T follicular helper cell (primary cell): ENCODE measurements at places on chromosomes 3 and 15.

GRCh38 chr3:110495201-110495927, 576.3 kb upstream of the NECTIN3 start:
- no peak for DNase-seq

GRCh38 chr3:102265720-102266119, 169.1 kb upstream of the ZPLD1 start:
- no peak for DNase-seq

- DNase-seq, result peak; percentile 61
Observed at GRCh38 chr15:38683382-38684242, 119.0 kb upstream of the RASGRP1 start.

DNA sequence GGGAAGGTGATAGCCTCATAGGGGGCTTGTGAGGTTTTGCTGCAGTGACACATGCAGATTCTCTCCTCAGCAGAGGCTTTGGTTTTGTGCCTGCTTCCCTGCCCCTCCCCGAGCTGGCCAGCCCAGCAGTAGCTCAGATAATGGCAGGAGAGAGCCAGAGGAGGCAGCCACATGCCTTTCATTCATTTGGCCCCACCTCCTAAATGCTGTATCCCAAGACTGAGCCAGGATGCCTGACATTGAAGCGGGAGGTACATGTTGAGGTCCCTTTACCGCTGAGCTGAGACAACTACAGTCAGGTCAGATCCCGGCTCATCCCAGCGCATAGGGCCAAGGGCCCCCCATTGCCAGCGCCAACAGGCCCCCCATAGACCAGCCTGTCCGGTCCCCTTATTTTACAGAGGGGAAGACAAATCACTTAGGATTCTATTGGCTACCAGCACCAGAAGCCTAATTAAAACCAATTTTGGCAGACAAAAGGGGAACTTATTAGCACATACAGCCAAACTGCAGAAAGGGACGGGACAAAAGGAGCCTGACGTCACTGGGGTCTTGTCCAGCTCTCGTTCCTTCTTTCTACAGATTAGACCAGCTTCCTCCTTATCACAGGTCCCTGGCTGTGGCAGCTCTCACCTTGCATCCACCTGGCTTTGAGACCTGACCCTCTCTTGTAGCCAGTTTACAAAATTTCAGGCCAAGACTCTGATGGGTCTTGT, 12.1 kb upstream of the POLG start:
- no peak for DNase-seq

GRCh38 chr15:55343168-55343567, 24.1 kb downstream of the PIGB start:
- DNase-seq, result no peak

- no peak for DNase-seq
Observed at GRCh38 chr15:78541744-78542034, 1.4 kb downstream of the PSMA4 start.

- DNase-seq, result no peak
Observed at GRCh38 chr3:53970661-53971060, 79.0 kb upstream of the SELENOK start.

DNA sequence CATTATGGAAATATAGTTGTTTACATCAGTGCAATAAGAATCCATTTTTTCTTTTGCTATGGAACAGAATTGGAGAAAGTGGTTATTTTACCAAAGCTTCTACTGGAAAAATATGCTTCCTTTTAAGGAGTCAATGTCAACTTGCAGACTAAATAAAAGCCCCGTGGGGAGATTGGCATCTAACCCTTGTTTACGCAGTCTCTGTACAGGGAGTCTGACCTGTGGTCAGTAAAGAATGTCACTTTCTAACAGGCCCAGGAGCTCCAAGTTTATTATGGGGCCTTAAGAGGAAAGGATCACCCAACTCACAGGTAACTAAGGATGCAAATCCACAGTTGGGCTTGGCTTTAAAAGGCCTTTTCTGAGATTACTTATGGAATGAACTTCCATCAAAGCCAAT, 1751.2 kb downstream of the SI start:
- no peak for DNase-seq

- DNase-seq, result no peak
Observed at GRCh38 chr15:85443046-85443445, 62.6 kb downstream of the AKAP13 start.

- DNase-seq, result no peak
Observed at GRCh38 chr3:177377166-177377565, 179.9 kb upstream of the TBL1XR1 start.

GRCh38 chr3:37290551-37290950, 116.2 kb upstream of the LRRFIP2 start:
- DNase-seq, result no peak

DNA sequence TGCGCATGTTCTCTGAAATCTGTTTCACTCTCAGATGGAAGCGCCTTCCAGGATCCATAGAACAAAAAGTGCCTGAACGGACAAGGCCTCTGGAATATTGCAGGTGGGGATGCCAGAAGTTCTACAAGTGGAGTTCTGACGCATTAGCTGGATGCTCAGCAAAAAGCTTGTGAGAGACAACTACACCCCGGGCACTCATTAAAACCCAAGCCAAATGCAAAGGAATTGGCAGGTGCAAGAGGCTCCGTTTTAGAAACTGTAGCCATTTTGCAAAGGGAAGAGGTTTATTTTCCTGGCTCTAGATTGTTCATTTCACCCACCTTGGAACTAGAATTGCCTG, 35.2 kb upstream of the SLC24A5 start:
- DNase-seq, result no peak

- no peak for DNase-seq
Observed at GRCh38 chr3:99524559-99524958, 113.8 kb upstream of the COL8A1 start.

- no peak for DNase-seq
Observed at GRCh38 chr3:18423401-18424212, 1.5 kb downstream of the SATB1 start.

- no peak for DNase-seq
Observed at GRCh38 chr3:3443482-3443881, 264.0 kb upstream of the CRBN start.

DNA sequence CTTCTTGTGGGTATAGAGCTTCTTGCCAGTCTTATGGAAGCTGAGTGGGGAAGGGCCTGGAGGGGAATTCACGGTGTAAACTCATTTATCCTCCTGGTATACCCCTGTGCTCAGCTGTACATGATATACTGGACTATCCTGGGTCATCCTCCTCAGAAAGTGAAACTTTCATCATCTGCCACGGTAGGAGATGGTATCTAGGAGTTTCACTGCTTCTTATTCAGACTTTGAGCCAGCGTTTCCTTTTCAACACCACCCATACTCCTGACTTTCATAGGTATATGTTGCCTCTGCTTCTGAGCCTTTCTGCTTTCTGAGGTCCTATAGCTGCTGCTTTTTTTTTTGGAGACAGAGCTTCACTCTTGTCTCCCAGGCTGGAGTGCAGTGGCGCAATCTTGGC, 15.6 kb downstream of the SENP5 start:
- no peak for DNase-seq

- no peak for DNase-seq
Observed at GRCh38 chr15:85733416-85733815, 61.3 kb downstream of the KLHL25 start.

DNA sequence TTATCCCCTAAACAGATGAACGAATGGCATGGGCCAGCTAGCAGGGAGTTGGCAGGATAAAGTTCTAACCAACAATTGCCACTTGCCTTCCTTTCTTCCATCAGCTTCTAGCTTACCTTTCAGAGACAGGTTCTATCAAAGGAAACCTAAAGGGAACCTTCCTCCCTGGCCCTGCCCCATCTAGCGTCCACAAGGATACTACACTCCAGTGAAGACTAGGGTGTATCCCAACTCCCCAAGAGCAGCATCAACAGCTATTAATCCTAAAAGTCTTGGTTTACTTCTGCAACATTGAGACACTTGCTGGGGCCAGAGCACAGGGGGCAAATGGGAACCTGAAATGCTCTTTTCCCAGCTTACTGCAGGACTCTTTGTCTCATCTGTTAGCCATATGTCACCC, 37.0 kb upstream of the TMC3 start:
- no peak for DNase-seq

- DNase-seq, result no peak
Observed at GRCh38 chr15:31278544-31279220, 48.0 kb upstream of the KLF13 start.

DNA sequence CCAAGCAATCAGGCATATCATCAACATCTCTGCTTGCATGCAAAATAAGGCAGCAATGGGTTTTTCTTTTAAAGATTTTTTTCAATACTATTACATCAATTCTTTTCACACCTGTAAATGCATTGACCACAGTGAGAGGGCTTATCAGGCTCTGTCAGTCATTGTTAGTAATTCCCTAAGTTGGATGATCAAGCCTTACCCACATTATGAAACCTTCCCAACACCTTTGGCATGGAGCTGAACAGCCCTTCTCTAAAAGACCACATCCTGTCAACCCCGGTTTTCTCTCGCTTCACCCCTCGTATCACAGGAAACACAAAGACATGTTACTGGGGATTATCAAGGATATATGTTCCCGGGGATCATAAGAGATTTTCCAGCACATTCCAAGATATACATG, 135.2 kb upstream of the SLC24A5 start:
- no peak for DNase-seq

- DNase-seq, result no peak
Observed at GRCh38 chr15:93989440-93989998, 241.8 kb upstream of the MCTP2 start.

DNA sequence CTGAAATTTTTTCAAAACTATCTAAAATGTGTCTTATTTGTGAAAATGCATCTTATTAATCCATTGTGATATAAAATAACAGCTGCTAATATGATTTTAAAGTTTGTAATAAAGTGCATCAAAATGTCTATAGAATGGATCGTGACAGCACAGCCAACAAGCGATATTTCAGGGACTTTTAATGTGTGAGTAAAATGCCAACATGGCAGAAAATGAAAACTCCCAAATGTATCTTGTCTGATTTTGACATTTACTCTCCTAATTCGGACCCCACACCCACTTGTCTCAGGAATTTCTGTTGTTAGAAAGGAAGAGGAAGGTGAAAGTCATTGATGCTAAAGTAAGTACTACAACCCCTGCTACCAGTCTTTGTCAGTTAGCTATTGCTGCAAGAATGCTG, 273.9 kb downstream of the SATB1 start:
- no peak for DNase-seq

DNA sequence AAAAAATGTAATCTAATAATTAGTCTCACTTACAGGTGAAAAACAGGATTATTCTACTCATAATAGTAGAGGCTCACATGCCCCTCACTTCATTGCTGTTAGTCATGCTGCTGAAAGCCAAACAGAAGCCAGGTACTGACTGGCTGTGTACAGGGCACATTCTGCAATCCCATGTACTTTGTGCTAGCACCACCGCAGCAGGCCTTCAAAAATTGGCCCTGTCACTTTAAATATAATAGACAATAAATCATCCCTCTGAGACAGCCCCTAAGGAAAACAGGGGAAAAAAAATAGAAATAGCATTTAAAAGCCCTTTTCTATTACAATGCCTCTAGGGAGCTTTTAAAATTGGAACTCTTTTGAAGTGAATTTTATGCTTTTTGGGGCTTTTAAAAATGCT, 723.8 kb downstream of the TUSC7 start:
- DNase-seq, result no peak

DNA sequence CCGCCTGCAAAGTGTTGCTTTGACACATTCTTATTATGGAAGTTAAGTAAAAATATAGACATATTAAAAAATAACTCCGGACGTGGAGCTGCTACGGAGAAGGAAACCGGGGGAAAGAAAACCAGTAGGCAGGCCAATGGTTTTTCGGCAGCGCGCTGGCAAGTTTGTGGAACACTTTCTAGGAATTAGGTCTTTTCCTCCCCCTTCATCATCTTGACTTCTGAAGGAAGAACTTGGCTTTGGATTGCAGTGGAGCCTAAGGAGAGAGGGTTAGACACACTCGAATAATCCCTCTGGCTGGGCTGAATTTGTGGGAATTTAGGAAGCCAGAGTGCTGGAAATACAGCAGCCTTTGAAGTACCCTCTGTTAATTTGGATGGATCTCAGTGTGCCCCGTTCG, 317 bp downstream of the ROBO2 start:
- DNase-seq, result no peak

GRCh38 chr3:77362936-77363335, 323.0 kb downstream of the ROBO2 start:
- DNase-seq, result no peak

DNA sequence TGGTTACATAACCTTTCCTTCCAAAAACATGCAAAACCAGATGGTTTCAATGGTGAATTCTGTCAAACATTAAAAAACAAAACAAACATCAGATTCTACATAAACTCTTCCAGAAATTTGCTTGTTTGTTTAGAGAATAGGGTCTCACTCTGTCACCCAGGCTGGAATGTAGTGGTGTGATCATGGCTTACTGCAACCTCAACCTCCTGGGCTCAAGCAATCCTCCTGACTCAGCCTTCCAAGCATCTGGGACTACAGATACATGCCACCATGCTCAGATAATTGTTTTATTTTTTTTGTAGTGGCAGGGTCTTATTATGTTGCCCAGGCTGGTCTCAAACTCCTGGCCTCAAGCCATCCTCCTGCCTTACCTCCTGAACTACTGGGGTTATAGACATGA, 36.1 kb downstream of the FBXL2 start:
- no peak for DNase-seq
